ENCODE measurements at places on chromosomes 7 and 10. TPM values are rescaled to one million over a fixed set of nuclear protein-coding genes. Genes with fewer than 3 reads are reported as not detected.

Gene ODAD2
- total RNA-seq = not detected

Gene ANKRD16
- total RNA-seq = 4.7 TPM

GRCh38 chr7:150313870-150314269, 9.3 kb upstream of the LRRC61 start:
- no peak overlapping the region for H3K4me3 ChIP-seq
- H3K36me3 ChIP-seq = peaks cover 2% of the 10 kb centered on the region
- DNase-seq = no peak
- H3K4me1 ChIP-seq = peaks cover 1% of the 10 kb centered on the region
- no peak overlapping the region for H3K27ac ChIP-seq

- no peak for DNase-seq
- no peaks in the 10 kb centered on the region for H3K4me1 ChIP-seq
- peaks cover 8% of the 10 kb centered on the region for H3K27me3 ChIP-seq
- H3K36me3 ChIP-seq = no peaks in the 10 kb centered on the region
- no peak overlapping the region for H3K4me3 ChIP-seq
These were observed 15.8 kb downstream of the CALD1 start for GRCh38 chr7:134795231-134795630.

Gene SLC29A4
- total RNA-seq = 0.76 TPM

GRCh38 chr10:71998119-71998839, 34.1 kb downstream of the CHST3 start:
- no peak overlapping the region for H3K4me3 ChIP-seq
- peaks cover 11% of the 10 kb centered on the region for H3K27me3 ChIP-seq
- H3K36me3 ChIP-seq = no peaks in the 10 kb centered on the region
- no peaks in the 10 kb centered on the region for H3K4me1 ChIP-seq
- no peak overlapping the region for H3K27ac ChIP-seq

Gene CFTR
- not detected for total RNA-seq

DNA sequence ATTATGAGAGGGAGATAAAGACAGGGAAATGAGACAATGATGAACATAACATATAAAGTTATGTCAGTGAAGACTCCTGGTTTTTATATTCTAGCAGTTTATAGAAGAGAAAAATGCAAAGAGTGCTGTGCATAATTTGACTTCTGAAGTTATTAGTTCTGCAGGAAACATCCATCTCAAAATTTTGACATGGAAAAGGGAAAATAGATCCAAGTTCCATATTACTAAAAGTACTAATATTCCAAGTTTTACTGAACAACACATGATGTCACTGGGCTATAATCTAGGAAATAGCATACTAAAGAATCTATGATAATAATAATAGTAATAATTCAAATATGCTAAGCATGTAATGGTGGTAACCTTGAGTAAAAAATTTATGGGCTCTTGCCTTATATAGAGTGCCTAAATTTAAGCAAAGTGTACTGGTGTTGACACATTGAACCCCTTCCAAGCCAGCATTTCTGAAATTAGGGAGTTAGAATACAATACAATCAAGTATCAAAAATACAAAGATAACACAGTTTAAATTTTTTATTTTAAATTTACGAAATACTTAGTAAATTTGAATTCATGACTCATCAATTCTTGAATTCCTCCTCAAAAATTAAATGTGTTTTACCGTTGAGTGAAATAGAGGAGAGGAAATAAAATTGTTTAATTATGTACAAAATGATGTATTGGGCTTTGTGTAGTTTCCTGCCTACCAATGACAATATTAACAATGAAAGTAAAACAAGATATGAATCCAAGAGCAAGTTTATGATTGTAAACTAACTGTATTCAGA, 102.8 kb upstream of the KCND2 start:
- no peak overlapping the region for H3K27ac ChIP-seq
- H3K27me3 ChIP-seq = no peaks in the 10 kb centered on the region
- no peak overlapping the region for H3K4me3 ChIP-seq
- no peak for DNase-seq
- H3K4me1 ChIP-seq = no peaks in the 10 kb centered on the region

- no peaks in the 10 kb centered on the region for H3K36me3 ChIP-seq
- no peak overlapping the region for H3K27ac ChIP-seq
- peaks cover 35% of the 10 kb centered on the region for H3K27me3 ChIP-seq
- peaks cover 4% of the 10 kb centered on the region for H3K4me1 ChIP-seq
These were observed 4.0 kb downstream of the VSTM4 start for GRCh38 chr10:49111320-49111698.

GRCh38 chr7:106222545-106222944, 62.2 kb downstream of the NAMPT start:
- peaks cover 23% of the 10 kb centered on the region for H3K27me3 ChIP-seq
- H3K27ac ChIP-seq = peak overlapping the region; percentile 4
- DNase-seq = peak; percentile 45

Gene IGF2BP3
- total RNA-seq = 1.3 TPM

DNA sequence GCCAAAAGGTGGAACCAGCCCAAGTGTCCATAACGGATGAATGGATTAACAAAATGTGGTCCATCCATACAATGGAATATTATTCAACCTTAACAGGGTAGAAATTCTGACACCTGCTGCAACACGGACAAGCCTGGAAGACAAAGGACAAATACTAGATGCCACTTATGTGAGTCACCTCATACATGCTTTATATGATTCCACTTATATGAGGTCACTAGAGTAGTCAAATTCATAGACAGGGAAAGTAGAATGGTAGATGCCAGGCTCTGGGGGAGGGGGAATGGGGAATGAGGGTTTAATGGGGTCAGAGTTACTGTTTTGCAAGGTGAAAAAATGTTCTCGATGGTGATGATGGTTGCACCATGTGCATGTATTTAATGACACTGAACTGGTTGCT, 34.0 kb upstream of the CYTH3 start:
- H3K27me3 ChIP-seq = no peaks in the 10 kb centered on the region
- H3K4me3 ChIP-seq = no peak overlapping the region
- no peak overlapping the region for H3K27ac ChIP-seq
- DNase-seq = no peak
- H3K4me1 ChIP-seq = no peaks in the 10 kb centered on the region
- no peaks in the 10 kb centered on the region for H3K36me3 ChIP-seq

GRCh38 chr10:46297406-46298204, 10.8 kb downstream of the ANTXRL start:
- no peak overlapping the region for H3K4me3 ChIP-seq
- H3K27ac ChIP-seq = no peak overlapping the region
- DNase-seq = peak; percentile 34
- H3K4me1 ChIP-seq = peaks cover 13% of the 10 kb centered on the region
- no peaks in the 10 kb centered on the region for H3K36me3 ChIP-seq

- no peak overlapping the region for H3K4me3 ChIP-seq
- no peak overlapping the region for H3K27ac ChIP-seq
- peaks cover 28% of the 10 kb centered on the region for H3K27me3 ChIP-seq
- no peaks in the 10 kb centered on the region for H3K4me1 ChIP-seq
- DNase-seq = no peak
These were observed 32.7 kb downstream of the VWA2 start for GRCh38 chr10:114271779-114272167.

Gene ANKRD2
- total RNA-seq = 0.26 TPM

Gene PLXNA4
- 1.2 TPM for total RNA-seq

DNA sequence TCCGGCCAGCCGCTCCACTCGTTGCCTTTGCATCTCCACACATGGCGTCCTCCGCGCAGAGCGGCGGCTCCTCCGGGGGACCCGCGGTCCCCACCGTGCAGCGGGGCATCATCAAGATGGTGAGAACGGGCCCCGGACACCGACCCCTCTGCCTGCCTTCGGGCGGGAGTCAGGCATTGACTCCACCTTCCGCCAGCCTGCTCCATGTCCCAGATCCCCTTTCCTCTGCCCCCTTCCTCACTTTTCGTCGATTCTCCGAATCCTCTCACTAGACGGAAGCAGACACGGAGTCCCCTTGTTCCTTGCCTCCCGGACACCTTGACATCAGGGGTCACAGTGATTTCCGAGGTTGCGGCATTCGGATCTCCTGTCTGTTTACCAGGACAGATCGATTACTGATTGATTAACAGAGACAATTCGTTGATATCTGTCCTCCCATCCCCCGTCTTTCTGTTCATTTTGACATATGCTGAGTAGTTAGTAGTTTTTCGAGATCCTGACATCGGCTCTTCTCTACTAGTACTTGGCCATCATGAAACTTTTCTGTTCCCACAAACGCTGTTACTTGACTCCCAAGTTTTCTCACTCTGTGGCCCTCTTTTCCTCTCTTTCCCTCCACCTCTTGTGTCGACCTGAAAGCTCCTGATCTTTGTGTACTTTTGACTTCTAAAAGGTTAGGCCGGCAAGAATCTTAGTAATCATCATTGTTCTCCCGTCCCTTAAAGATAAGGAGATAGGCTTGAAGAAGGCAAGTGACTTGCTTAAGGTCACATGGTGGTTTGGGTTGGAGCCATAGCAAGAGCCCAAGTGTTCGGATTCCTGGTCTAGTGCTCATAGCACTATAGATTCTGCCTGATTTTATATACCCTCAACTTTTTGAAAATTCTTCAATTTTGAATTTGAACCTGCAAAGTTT, 597 bp downstream of the SND1 start:
- no peak for DNase-seq
- H3K27me3 ChIP-seq = no peaks in the 10 kb centered on the region
- peaks cover 13% of the 10 kb centered on the region for H3K36me3 ChIP-seq
- H3K27ac ChIP-seq = peak overlapping the region; percentile 89
- H3K4me1 ChIP-seq = peaks cover 41% of the 10 kb centered on the region

DNA sequence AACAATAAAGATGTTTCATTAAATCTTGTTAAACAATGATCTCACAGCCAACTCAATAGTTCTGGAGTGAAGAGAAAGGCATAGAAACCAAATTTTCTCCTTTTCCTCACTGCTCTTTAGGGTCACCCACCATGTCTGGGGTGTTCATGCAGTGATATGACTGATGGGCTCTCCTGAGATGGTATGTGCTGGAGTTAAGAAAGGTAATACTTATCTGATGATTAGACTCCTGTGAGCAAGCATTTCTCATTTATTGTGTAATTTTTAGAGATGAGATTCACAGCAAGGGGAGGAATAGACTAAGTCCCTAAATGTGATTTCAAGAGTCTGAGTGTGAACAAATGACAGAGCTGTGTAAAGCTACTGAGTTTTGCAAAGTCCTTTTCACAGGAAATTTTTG, 1361.3 kb upstream of the CELF2 start:
- H3K4me3 ChIP-seq = no peak overlapping the region
- no peaks in the 10 kb centered on the region for H3K4me1 ChIP-seq
- no peaks in the 10 kb centered on the region for H3K27me3 ChIP-seq
- no peak for DNase-seq

GRCh38 chr7:101781439-101781838, 36.0 kb upstream of the CUX1 start:
- H3K4me1 ChIP-seq = no peaks in the 10 kb centered on the region
- no peaks in the 10 kb centered on the region for H3K36me3 ChIP-seq
- H3K27ac ChIP-seq = no peak overlapping the region
- no peak overlapping the region for H3K4me3 ChIP-seq
- H3K27me3 ChIP-seq = peaks cover 8% of the 10 kb centered on the region

DNA sequence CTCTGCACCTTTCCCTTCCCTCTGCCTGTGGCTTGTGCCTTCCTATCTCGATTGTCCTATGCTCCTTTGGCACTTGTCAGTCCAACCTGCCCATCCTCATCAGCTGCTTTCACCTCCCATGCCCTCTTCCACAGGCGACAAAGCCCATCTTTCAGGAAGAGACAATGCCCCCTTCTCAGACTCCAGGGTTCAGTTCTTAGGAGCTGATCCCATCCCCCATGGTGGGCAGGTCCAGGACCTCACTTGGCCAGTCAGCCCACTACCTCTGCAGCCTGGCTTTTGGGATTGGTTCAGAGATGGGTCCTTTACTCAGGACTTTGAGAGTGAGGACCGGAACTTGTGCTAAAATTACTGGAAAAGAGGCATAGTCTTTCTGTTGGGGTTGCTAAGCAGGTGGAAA, 74.0 kb upstream of the NANOS1 start:
- peaks cover 23% of the 10 kb centered on the region for H3K27me3 ChIP-seq
- H3K4me1 ChIP-seq = peaks cover 8% of the 10 kb centered on the region
- peak; percentile 8 for DNase-seq
- H3K36me3 ChIP-seq = no peaks in the 10 kb centered on the region
- no peak overlapping the region for H3K27ac ChIP-seq
- H3K4me3 ChIP-seq = no peak overlapping the region

- no peak overlapping the region for H3K4me3 ChIP-seq
- no peaks in the 10 kb centered on the region for H3K36me3 ChIP-seq
- H3K27me3 ChIP-seq = no peaks in the 10 kb centered on the region
- no peaks in the 10 kb centered on the region for H3K4me1 ChIP-seq
- no peak overlapping the region for H3K27ac ChIP-seq
These were observed 21.5 kb upstream of the INPP5A start for GRCh38 chr10:132515811-132516726.

GRCh38 chr10:59711871-59712494, 2.3 kb upstream of the SLC16A9 start:
- no peak overlapping the region for H3K4me3 ChIP-seq
- H3K27me3 ChIP-seq = peaks cover 70% of the 10 kb centered on the region
- no peaks in the 10 kb centered on the region for H3K36me3 ChIP-seq
- no peak for DNase-seq
- no peaks in the 10 kb centered on the region for H3K4me1 ChIP-seq

DNA sequence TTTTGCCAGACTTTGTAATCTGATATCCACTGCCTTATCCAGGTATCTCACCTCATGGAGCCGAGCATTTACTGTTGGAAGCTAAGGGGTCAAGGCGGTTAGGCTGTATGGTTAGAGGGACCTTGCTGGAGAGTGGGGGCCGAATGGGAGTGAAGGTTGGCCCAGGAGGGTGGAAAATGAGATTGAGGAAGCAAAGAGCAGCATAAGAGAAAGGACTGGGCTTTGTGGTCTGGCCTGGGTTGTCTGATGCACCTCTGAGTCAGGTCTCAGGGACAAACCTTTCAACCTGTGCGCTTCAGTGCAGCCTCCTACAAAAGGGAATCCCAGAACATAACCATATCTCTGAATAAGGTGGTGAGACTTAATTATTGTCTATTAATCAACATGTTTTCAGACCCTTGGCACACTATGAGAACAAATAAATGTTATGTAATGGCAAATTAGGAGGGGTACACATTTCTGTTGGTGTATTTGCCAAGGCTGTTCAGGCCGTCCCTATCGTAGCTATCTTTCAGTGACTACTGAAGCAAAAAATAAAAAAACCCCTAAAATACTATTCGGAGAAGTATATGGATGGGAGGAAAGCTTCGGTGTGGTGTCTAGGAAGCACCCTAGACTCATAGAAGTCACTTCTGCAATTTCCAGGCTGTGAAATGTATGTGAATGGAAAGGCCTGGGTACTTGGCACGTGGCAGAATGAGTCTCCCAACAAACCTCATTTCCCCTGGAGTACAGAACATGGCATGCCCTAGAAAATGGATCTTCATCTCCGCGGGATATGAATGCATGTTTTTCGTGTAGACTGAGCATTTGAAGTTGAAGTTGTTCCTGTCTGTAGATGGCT, 4.3 kb downstream of the CAMK1D start:
- no peak overlapping the region for H3K4me3 ChIP-seq
- no peak for DNase-seq
- peaks cover 19% of the 10 kb centered on the region for H3K4me1 ChIP-seq

Measured in activated CD8-positive, alpha-beta memory T cell treated with anti-CD3 and anti-CD28 coated beads, Interleukin-2, amount 10 ng/mL, durations not matched to agents 7 days and 5 days (primary cell).